GM10248 (cell line): ENCODE measurements at places on chromosomes 6 and 20.

GRCh38 chr6:5422321-5422915 is 161.1 kb downstream of the FARS2 start:
- DNase-seq: peak; percentile 29

DNA sequence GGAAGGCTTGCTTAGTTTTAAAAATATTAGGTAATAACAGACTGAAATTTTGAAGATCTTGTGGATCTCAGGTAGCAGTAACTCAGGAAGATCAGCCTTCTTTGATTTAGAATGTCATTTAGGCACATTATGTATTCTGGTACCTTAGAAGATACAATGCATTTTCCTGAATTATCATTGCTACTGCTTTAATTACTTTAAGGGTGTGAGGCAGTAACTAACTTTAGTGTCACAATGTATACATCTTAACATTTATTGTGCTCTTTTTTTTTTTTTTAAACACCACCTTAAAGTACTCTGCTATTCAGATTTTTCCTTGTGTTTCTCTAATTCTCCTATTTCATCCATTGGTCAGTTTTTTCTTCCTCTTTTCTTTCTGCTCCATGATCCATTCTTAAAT is 13.3 kb downstream of the MAPK14 start:
- no peak for DNase-seq

DNA sequence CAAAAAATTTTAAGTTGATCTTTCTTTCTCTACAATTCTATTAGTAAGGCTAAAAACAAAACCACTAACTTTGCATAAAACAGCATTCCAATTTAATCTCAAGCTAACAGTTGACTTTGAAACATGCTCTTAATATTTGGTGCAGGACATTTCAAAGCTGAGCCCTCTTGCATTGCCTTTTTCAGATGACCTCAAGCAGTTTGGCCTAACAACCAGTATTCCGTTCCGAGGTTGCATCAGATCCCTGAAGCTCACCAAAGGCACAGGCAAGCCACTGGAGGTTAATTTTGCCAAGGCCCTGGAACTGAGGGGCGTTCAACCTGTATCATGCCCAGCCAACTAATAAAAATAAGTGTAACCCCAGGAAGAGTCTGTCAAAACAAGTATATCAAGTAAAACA is 194.0 kb downstream of the ARHGAP18 start:
- DNase-seq: no peak

DNA sequence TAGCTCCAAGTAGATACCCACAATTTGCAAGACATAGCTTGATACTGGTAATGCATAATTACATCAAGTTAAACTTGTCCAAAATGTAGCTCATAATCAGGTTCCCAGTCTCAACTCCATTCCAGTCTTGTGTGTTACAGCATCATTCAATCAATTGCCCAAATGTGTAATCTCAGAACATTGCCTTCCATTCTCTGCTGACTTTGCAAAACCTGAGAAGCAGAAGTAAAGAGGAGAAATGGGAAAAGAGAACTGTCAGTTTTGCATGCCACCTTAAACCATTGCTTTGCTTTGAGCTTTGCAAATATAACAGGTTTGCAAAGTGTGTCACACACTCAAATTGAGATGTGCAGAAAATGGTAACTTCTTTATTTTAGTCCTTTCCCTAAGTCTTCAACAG is 40.3 kb upstream of the CNKSR3 start:
- no peak for DNase-seq

GRCh38 chr20:19327401-19327800 is 115.0 kb downstream of the SLC24A3 start:
- no peak for DNase-seq

- no peak for DNase-seq
These were observed 150.3 kb upstream of the PREP start for GRCh38 chr6:105553171-105553570.
